ENCODE measurements at places on chromosomes 3 and 15.

GRCh38 chr3:10395671-10396070 is 74.8 kb upstream of the SEC13 start:
- no peak for DNase-seq

- DNase-seq = no peak
Observed at GRCh38 chr15:46552316-46552715, 917.5 kb downstream of the SQOR start.

GRCh38 chr3:33218446-33219174 is at the start of gene SUSD5:
TSS of gene SUSD5 (minus strand) at chr3:33218810. CDS start at chr3:33218797, 13 bp downstream.
- no peak for DNase-seq

GRCh38 chr3:52198643-52199608 is 966 bp downstream of the ALAS1 start:
- DNase-seq = no peak

DNA sequence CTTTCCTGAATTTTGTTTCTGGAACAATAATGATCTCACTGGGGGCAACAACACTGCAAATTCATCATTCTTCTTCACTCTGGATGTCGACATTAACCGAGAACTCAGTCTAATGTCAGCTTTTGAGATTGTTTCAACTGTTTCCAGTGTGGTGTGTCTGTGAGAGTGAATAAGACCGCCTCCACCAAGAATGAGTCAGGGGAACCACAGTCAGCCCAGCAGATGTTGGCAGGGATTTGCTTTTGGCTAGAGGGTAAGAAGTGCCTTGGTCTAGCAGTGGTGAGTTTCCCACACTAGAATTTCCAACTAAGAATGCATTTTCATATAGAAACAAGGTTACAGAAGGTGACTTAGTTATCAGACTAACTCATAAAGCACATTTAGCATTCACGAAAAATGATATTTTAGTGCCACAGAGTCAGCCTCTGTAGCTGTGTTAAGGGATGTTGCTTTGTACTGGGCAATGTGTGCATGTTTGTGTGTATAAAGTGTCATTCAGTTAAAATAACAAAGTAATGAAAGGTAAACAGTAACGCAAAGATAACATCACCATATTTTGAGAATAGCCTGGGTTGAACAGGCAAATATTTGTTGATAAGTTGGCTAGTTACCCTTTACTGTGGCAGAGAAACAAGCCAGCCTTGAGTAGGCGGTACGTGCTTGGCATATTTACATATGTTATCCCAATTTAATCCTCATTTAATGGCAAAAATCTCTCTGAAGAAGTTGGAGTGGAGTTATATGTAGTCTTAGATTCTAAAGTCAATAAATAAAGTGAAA is 33.8 kb downstream of the DRD3 start:
- DNase-seq = no peak

Measured in activated CD8-positive, alpha-beta memory T cell treated with anti-CD3 and anti-CD28 coated beads for 48 hours (primary cell).